Nephron progenitor cell (in vitro differentiated cells): ENCODE measurements at places on chromosomes 13 and 19.

- H3K27me3 ChIP-seq, result peaks cover 10% of the 10 kb centered on the region
- H3K4me3 ChIP-seq, result no peak overlapping the region
- no peak overlapping the region for H3K27ac ChIP-seq
- no peak for DNase-seq
- peaks cover 6% of the 10 kb centered on the region for H3K4me1 ChIP-seq
These were observed 16.2 kb downstream of the UNC13A start for GRCh38 chr19:17671906-17672305.

GRCh38 chr13:48859272-48860105, 116.2 kb upstream of the FNDC3A start:
- no peaks in the 10 kb centered on the region for H3K36me3 ChIP-seq
- H3K27me3 ChIP-seq, result peaks cover 3% of the 10 kb centered on the region
- peak overlapping the region; percentile 97 for H3K27ac ChIP-seq
- DNase-seq, result peak; percentile 20
- H3K4me3 ChIP-seq, result peak overlapping the region; percentile 73

DNA sequence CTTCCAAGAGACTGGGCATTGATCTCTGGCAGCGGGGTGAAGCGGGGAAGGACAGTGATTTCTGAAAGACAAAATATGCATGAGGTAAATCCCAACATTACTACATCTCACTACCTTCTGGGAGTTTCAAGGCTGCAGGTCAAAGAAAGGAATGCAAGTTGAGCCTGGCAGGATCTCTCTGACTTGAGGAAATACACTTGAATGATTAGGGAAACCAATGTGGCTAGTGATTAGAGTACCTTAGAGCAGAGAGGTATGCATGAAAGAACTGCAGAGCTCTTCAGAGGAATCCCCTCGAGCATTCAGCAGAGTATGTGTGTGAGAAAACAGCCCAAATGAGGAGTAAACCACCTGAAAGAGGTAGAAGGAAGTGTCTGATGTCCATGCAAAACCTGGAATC, 2874.1 kb upstream of the PCDH20 start:
- H3K27ac ChIP-seq, result no peak overlapping the region
- peaks cover 5% of the 10 kb centered on the region for H3K27me3 ChIP-seq
- no peak overlapping the region for H3K4me3 ChIP-seq
- DNase-seq, result no peak

GRCh38 chr13:91280801-91281200, 66.7 kb upstream of the MIR17HG start:
- H3K27me3 ChIP-seq, result no peaks in the 10 kb centered on the region
- no peak for DNase-seq
- H3K4me1 ChIP-seq, result no peaks in the 10 kb centered on the region
- no peak overlapping the region for H3K27ac ChIP-seq

GRCh38 chr19:41691268-41691970, 3.3 kb upstream of the CEACAM7 start:
- no peak overlapping the region for H3K27ac ChIP-seq
- DNase-seq, result no peak
- no peaks in the 10 kb centered on the region for H3K36me3 ChIP-seq
- no peak overlapping the region for H3K4me3 ChIP-seq

- H3K4me3 ChIP-seq, result no peak overlapping the region
- peaks cover 33% of the 10 kb centered on the region for H3K36me3 ChIP-seq
- H3K27me3 ChIP-seq, result peaks cover 3% of the 10 kb centered on the region
- DNase-seq, result no peak
- peak overlapping the region; percentile 8 for H3K27ac ChIP-seq
These were observed 31.5 kb downstream of the ABCC4 start for GRCh38 chr13:95269756-95270155.

DNA sequence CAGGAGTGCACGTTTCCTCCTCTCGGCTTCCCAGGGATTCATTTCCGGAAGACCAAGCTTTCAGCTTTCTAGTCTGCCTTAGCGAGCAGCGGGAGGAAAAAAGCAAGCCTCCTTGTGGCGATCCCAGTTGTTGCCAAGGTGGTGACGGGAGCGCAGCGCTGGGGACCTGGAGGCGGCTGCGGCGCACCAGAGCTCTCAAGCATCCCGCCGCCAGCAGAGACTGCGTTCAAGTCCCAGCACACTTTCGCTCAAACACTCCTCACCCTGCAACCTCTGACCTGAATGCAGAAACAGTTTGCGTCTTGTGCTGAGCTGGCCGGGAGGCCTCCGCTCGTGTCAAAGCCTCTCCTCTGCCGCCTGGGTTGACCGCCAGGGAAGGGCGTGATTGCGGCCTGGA, 4.9 kb downstream of the GSX1 start:
- no peaks in the 10 kb centered on the region for H3K36me3 ChIP-seq
- peaks cover 98% of the 10 kb centered on the region for H3K27me3 ChIP-seq
- H3K4me1 ChIP-seq, result peaks cover 24% of the 10 kb centered on the region
- H3K4me3 ChIP-seq, result peak overlapping the region; percentile 76

- DNase-seq, result no peak
- H3K4me3 ChIP-seq, result no peak overlapping the region
- no peaks in the 10 kb centered on the region for H3K36me3 ChIP-seq
- H3K27me3 ChIP-seq, result peaks cover 2% of the 10 kb centered on the region
- no peak overlapping the region for H3K27ac ChIP-seq
These were observed 43.0 kb upstream of the CSNK1A1L start for GRCh38 chr13:37148501-37148900.

DNA sequence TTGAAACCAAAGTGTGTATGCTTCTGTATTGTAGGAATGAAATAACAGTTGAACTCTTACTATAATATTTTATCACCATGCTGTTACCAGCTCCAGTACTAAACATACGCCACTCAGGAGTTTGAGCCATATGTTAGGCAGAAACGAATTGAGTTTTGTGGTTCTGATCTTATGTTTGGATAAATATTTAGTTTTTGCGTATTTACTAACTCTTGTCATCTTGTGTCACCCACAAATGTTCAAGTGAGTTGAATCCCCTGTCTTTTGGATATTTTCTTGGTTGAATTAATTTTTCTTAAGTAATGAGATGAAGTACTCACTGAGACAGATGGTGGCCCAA, 1.5 kb downstream of the FNDC3A start:
- peak overlapping the region; percentile 97 for H3K27ac ChIP-seq
- H3K27me3 ChIP-seq, result peaks cover 4% of the 10 kb centered on the region
- H3K4me1 ChIP-seq, result peaks cover 56% of the 10 kb centered on the region
- DNase-seq, result no peak

GRCh38 chr19:58034477-58034793, 610 bp downstream of the ZSCAN1 start:
- DNase-seq, result no peak
- H3K4me3 ChIP-seq, result peak overlapping the region; percentile 87
- H3K27ac ChIP-seq, result no peak overlapping the region
- H3K36me3 ChIP-seq, result peaks cover 29% of the 10 kb centered on the region
- peaks cover 16% of the 10 kb centered on the region for H3K4me1 ChIP-seq
- peaks cover 6% of the 10 kb centered on the region for H3K27me3 ChIP-seq

- DNase-seq, result no peak
- H3K4me3 ChIP-seq, result peak overlapping the region; percentile 30
- peaks cover 78% of the 10 kb centered on the region for H3K4me1 ChIP-seq
- no peaks in the 10 kb centered on the region for H3K27me3 ChIP-seq
- peaks cover 6% of the 10 kb centered on the region for H3K36me3 ChIP-seq
These were observed 3.8 kb downstream of the KDM4B start for GRCh38 chr19:4972509-4973230.

GRCh38 chr19:18293642-18294466, 12.4 kb upstream of the JUND start:
- no peaks in the 10 kb centered on the region for H3K36me3 ChIP-seq
- no peak overlapping the region for H3K27ac ChIP-seq
- peaks cover 5% of the 10 kb centered on the region for H3K27me3 ChIP-seq

DNA sequence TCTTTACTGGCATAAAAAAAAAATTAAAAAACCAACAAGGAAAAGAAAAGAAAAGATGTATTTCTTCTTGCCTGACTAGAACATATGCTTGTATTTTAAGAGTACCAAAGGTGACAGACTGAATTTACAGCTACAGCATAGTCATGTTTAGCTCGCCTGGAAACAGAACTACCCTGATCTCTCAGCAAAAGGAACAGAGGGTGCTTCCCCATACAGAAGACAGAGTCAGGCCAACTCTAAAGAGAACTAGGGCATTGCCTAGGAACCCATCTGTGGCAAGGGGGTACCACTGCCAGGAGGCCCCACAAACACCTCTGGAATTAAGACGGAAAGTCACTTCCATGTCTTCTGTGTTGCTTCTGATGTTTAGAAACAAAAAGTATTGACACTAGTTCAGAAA, 252.1 kb upstream of the STARD13 start:
- H3K36me3 ChIP-seq, result no peaks in the 10 kb centered on the region
- no peak overlapping the region for H3K4me3 ChIP-seq
- DNase-seq, result no peak
- H3K27me3 ChIP-seq, result peaks cover 3% of the 10 kb centered on the region
- peaks cover 39% of the 10 kb centered on the region for H3K4me1 ChIP-seq

DNA sequence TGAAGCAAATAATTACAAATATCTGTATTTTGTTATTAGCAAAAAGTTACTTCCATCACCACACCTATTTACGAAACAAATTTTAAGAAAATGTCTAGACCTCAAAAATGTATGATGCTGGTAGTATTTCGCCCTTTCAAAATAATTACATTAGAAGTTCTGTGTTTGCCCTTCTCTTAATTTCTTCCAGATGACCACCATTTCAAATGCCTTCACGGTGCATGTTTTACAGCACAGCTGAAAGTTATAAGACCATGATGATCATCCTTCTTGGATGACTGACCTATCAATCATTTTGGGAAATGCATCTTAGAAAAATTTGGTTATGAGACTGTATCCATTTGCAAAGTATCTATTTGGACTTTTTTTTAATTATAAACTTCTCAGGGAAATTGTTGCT, 390.8 kb downstream of the SLITRK6 start:
- H3K4me1 ChIP-seq, result no peaks in the 10 kb centered on the region
- no peak overlapping the region for H3K4me3 ChIP-seq
- H3K27ac ChIP-seq, result no peak overlapping the region
- DNase-seq, result no peak

DNA sequence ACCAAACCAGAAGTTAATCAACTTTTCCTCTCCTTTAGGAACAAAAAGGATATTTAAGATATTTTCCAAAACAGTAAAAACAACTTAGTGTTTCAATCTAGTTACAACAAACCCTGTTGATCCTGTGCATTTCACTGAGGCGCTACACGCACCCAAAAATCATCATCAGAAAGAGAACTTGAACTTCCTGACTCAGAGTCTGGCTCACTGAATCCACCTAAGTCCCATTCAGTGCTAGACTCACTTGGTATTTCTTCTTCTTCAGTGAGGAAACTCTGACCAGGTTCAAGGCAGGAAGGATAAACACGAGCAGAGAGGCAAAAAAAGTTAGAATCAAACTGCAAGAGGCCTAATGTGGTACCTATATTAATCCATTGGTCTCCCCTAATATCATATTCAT, 2.2 kb downstream of the KBTBD6 start:
- peaks cover 49% of the 10 kb centered on the region for H3K36me3 ChIP-seq
- no peak for DNase-seq
- peak overlapping the region; percentile 96 for H3K4me3 ChIP-seq
- peaks cover 40% of the 10 kb centered on the region for H3K4me1 ChIP-seq

- no peak overlapping the region for H3K4me3 ChIP-seq
- DNase-seq, result no peak
- no peak overlapping the region for H3K27ac ChIP-seq
- H3K4me1 ChIP-seq, result no peaks in the 10 kb centered on the region
- peaks cover 70% of the 10 kb centered on the region for H3K27me3 ChIP-seq
These were observed 17.4 kb downstream of the KLK2 start for GRCh38 chr19:50890422-50891252.

- no peaks in the 10 kb centered on the region for H3K27me3 ChIP-seq
- H3K4me1 ChIP-seq, result peaks cover 17% of the 10 kb centered on the region
- H3K27ac ChIP-seq, result no peak overlapping the region
- H3K4me3 ChIP-seq, result no peak overlapping the region
- H3K36me3 ChIP-seq, result peaks cover 77% of the 10 kb centered on the region
- DNase-seq, result no peak
These were observed 35.1 kb downstream of the USPL1 start for GRCh38 chr13:30652746-30653386.

DNA sequence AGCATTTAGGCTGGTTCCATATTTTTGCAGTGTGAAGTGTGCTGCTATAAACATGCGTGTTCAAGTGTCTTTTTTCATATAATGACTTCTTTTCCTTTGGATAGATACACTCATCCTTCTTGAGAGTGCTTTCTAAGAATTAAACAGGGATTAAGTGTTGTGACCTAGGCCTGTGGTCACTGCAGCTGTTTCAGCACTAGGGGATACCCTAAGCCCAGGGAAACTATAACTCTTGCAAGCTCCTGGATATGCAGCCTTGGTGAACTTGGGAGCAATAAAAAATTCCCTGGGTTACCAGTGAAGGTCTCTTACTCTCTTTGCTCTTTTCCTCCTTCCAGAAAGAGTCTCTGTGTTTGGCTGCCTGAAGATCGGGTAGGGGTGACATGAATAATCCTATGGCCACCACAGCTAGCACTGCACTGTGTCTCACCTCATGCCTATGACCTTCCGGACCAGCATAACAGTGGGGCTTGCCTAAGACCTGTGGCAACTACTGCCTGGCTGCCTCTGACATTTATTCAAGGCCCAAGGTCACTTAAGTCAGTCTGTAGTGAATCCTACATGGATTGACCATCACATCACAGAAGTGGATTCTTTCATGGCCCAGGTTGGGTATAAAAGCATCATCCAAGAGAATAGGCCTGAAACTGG, 799.7 kb downstream of the DACH1 start:
- peaks cover 5% of the 10 kb centered on the region for H3K4me1 ChIP-seq
- H3K27ac ChIP-seq, result peak overlapping the region; percentile 40
- no peaks in the 10 kb centered on the region for H3K36me3 ChIP-seq
- no peak for DNase-seq
- H3K27me3 ChIP-seq, result no peaks in the 10 kb centered on the region

DNA sequence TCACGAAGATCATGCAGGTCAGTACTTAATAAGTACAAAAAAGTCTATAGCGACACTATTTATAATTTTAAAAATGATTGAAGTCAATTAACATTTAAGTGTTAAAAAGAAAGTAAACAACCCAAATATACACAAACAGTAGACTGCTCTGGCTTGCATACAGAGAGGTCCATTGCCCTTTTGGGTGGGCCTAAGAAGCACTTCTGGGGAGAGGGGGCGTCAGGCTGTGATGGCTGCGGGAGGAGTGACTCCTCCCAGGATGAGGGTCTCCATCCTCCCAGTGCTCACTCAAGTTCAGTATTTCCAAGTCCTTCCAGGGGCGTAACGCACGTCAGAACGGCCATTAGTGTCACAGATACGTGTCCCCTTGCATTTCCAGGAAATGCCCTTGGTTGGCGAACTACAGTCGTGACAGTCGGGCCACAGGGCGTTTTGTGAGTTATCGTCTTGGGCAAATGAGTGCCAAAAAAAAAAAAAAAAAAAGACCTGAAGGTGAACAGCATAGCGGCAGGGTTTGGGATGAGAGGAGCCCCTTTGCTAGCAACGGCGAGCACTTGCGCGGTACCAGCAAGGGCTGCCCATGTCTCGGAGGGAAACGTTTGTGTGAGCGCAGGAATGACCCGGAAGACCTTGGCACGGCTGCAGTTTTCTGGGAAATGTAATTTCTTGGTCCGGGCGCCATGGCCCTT, at the start of gene SCGB2B2:
SCGB2B2 (minus strand) TSS at position 463 of the 689 bp plus-strand sequence. CDS start 82,596 bp downstream, outside the sequence.
- H3K4me3 ChIP-seq, result peak within 1 kb of the TSS; percentile 94
- H3K36me3 ChIP-seq, result peaks cover 54% of the 10 kb centered on the region
- DNase-seq, result no peak
- peaks cover 27% of the 10 kb centered on the region for H3K4me1 ChIP-seq
- H3K27me3 ChIP-seq, result peaks cover 34% of the 10 kb centered on the region
- H3K27ac ChIP-seq, result peak within 1 kb of the TSS; percentile 98

- H3K4me1 ChIP-seq, result no peaks in the 10 kb centered on the region
- no peak for DNase-seq
- H3K4me3 ChIP-seq, result no peak overlapping the region
- no peak overlapping the region for H3K27ac ChIP-seq
- no peaks in the 10 kb centered on the region for H3K27me3 ChIP-seq
These were observed 135.6 kb downstream of the KLF12 start for GRCh38 chr13:73998631-73999030.

- H3K4me3 ChIP-seq, result no peak overlapping the region
- DNase-seq, result no peak
- peaks cover 15% of the 10 kb centered on the region for H3K27me3 ChIP-seq
- peaks cover 47% of the 10 kb centered on the region for H3K4me1 ChIP-seq
These were observed 45.9 kb upstream of the VSTM2B start for GRCh38 chr19:29479941-29480340.
